ENCODE measurements at places on chromosomes 5 and 9. TPM values are rescaled to one million over a fixed set of nuclear protein-coding genes. Genes with fewer than 3 reads are reported as not detected.

DNA sequence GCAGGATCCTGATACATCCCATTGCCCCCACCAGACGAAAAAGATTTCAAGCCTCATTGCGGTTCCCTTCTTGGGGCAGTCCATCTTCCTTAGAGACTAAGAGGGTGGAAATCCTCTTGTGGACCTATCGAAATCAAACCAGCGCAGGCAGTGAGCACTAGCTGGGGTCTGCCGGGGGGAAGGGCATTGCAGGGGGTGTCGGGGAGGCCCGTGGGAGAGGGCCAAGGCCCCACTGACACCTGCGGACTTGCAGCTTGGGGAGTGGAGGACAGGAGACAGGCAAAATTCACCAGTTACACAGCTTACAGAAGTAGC lies 522 bp downstream of the BTNL9 start:
- ATAC-seq: no peak

DNA sequence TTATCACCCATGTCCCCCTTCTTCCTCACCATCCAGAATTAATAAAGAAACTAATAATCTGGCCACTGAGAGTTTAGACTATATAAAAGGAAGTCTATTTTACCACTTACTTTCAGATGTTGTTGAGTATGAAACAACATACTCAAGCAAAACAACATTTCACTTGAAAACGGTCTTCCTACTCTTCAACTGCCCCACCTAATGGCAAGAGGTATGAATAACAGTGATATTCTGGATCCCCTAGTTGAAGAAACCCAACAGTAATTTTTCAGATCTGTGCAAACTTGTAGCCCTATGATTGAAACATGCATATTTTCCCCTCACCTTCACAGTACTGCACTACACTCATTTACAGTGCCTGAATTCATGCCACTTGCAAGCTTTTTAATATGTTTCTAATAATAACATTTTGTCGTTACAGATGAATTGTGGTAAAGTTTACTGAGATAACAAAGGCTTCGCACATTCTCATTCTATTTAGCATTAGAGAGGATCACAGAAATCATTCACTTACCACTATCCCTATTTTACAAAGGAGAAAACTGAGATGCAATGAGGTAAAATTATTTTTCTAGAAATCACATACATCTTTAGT lies 267.9 kb upstream of the PDE4D start:
- ATAC-seq: no peak

DNA sequence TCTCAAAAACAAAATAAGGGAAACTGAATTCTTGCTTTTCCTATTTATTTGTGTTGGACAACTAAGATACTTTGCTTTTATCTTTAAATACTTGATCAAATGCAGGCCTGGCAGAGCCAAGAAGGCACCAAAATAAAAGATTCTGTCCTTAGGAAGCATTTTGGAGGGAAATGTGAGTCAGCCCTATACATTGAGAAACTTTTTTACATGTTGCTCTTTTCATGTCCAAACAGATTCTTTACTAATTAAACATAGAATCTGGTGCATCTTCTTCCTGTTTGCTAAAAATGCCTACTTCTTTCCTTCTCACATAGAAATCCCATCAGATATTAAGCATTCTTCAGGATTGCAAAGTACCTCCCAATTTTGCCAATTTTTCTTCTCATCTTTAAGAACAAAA lies 1160.4 kb downstream of the EFNA5 start:
- ATAC-seq: no peak

GRCh38 chr9:3746296-3747275 lies 220.8 kb upstream of the RFX3 start:
- ATAC-seq: peak; percentile 98

GRCh38 chr5:62371409-62371808 lies 32.3 kb downstream of the DIMT1 start:
- no peak for ATAC-seq

DNA sequence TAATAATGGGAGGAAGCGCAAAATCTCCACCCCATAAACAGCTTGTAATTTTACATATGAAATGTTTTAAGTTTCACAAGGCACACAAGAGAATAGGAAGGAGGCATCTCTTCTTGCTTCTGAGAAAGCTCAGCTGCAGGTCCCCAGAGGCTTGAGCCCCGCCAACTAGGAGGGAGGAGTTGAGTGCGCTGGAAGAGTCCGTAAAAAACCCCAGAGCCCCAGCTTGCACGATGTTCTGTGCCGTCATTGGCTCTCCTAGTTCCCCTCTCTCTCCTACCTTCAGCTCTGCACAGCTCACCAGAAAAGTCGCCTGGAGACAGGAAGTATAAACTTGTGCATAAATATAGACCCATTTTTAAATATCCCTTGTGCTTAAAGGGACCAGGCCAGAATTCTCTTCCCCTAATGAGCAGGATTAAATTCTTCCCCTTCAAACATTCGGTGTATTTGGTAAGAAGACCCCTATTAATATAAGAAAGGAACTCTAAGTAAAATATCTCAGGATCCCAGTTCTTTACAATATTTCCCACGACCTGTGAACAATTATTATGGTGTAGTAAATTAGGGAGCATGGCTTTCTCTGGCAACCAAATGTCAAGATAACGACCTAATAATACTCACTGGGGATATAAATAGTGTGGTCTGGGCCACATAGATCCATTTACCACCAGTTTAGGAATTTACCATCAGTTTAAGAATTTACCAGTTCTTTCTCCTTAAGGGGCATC lies 13.7 kb downstream of the GLRX start:
- peak; percentile 85 for ATAC-seq

DNA sequence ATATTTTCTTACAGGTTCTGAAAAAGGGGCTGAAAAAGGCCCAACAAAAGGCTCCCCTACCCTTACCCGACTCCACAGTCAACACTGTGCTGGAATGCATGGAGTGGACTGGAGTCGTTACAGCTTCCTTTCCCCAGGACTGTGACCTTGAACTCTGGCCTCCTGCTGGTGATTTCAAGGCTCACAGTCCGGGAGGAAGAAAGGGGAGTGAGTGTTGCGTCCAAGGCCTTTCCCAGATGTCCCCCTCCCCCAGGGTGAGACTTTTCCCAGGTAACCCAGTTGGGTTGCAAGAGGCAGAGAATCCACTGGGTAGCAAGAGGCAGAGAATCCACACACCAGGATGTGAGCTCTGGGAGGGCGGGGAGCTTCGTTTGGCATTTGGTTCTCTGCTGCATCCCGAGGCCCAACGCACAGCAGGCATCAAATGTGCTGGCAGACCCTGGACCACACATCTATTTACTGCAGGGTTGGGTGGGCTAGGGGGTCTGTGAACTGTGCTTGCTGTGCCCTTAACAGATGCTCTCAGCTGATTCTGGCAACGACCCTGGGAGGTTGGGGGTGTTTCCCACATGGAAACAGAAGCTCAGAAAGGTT lies 37.5 kb downstream of the FABP6 start:
- no peak for ATAC-seq

DNA sequence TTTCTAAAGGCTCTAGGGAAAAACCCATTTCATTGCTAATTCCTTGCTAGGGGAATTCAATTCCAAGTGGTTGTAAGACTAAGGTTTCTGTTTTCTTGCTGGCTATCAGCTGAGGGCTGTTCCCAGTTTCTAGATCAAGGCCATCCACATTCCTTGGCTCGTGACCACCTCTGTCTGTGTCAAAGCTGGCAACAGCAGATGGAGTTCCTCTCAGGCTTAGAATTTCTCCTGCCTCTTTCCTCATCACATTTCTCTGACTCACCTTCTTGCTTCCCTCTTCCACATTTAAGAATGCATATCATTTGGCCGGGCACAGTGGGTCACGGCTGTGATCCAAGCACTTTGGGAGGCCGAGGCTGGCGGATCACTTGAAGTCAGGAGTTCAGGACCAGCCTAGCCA lies 19.0 kb downstream of the DAB2IP start:
- ATAC-seq: no peak

DNA sequence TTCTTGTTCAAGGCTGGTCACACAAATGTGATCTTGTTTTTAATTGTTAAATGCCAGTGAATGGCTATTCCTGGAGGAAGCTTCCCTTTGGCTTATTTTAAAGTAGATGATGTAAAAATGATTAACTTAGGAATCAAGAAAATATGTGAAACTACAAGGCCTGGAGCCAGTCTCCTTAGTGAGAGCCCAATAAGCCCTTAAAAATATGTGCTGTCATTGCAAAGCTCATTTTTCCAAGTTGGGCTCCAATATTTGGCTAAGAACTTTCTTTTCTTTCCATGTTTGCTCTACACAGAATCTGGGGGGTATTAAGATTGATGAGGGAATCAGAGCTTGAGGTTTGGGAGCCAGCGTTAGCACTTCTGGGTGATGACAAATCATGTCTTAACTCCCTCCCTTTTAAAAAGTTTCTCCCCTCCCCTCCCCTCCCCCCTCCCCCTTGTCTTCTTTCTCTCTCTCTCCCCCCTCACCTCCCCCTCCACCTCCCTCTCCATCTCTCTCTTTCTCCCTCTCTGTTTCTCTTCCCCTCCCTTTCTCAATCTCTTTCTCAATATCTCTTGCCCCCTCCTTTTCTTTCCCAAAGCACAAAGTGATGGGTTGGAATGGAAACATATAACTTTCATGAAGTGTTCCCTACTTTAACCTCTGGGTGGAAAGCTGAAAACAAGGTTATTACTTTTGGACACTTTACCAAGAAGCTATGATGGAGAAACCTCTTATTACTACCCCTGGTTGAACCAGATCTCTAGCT lies 86.0 kb downstream of the FBXL7 start:
- no peak for ATAC-seq

DNA sequence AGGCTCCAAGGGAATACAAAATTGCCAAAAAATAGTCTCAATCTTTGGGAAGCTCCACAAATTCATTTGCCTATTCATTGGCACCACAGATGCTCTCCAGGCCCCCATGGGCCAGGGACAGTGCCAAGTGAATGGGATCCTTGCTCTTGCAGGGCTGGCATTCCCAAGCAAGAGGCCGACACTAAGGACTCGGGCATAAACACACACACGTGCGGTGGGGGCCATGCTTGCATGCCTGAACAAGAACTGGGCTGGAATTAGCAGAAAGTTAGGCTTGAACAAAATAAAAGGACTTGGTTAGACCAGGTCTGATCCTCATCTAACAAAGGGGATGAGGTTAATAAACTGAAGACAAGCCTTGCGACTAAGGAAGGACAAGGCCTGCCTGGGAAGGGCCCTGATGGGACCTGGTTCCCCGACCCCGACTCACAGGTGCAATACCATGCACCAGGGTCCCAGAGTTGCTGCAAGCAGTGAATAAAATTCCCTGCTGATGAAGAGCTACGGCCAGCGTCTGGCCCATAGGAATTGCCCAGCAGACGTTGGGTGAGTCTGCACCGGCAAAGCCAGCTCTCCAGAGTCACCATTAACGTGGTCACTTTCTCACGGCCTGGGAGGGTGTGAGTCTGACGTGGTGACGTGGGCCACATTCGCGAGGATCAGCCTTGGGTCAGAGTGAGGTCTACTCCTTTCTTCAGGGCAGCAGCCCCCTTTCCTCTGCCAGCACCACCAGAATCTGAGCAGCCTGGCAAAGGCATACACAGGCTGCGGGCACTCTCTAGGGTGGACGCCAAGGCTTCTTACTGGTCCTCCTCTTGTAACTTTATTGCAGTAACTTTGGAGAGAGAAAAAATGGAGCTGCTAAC lies 77.4 kb upstream of the FCN1 start:
- no peak for ATAC-seq

DNA sequence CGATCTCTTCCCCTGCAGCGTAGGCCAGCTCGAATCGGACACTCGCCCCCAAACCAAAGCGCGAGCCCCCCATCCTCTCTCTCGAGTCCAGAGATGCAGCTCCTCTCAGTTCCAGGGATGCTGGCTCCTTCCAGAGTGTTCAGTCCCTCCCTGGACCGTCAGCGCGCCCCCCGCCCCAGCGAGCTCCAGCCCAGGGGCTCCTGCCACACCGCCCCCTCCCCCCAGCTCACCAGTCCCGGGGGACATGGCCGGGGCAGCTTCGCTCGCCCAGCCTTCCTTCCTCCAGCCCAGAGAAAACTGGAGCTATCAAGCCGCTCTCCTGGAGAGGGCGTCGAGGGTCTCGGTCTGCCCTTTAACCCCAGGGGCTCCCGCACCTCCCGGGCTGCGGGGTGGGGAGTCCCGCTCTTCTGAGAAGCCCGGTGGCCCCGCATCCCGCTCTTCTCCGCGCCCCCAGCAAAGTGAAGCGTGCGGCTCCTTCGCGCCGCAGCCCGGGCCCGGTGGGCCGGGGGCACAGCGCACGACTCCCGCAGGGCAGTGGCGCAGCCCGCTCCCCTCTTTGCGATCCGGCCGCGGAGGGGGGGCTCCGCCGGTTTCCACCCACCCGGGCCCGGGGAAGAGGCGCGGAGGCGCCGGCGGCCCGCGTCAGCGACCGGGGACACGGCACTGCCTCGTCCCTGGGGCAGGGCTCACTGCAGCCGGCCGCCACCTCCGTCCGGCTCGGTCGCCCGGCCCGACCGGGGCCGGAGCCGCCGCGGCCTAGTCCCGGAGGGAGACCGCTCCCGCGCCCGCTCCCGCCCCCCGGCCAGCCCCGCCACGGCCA lies 587 bp downstream of the MIER3 start:
- ATAC-seq: peak; percentile 61

Gene BHMT
- 0.36 TPM for total RNA-seq

Gene CNTFR
- not detected for total RNA-seq

Gene IL33
- total RNA-seq: 30.9 TPM

Gene ISCA1
- total RNA-seq: 15.4 TPM

Gene NUP188
- total RNA-seq: 43.5 TPM
